CD4-positive, alpha-beta memory T cell (primary cell): ENCODE measurements at places on chromosomes 1 and 21. TPM values are rescaled to one million over a fixed set of nuclear protein-coding genes. Genes with fewer than 3 reads are reported as not detected.

RHBDL2 gene
- total RNA-seq: not detected

AVPR1B gene
- total RNA-seq: not detected

PGLYRP4 gene
- total RNA-seq: not detected

ERICH3 gene
- total RNA-seq: not detected

FCRL5 gene
- total RNA-seq: not detected

ARMH1 gene
- 74.5 TPM for total RNA-seq

MYCL gene
- total RNA-seq: 0.20 TPM
